ENCODE measurements at places on chromosomes 2 and 18.

GRCh38 chr2:106366204-106366885 lies 101.9 kb downstream of the RGPD3 start:
- no peaks in the 10 kb centered on the region for H3K36me3 ChIP-seq
- H3K4me1 ChIP-seq: no peaks in the 10 kb centered on the region
- no peak overlapping the region for H3K27ac ChIP-seq
- H3K27me3 ChIP-seq: no peaks in the 10 kb centered on the region
- no peak overlapping the region for H3K4me3 ChIP-seq

- no peak overlapping the region for H3K27ac ChIP-seq
- no peak for DNase-seq
- no peaks in the 10 kb centered on the region for H3K4me1 ChIP-seq
- no peaks in the 10 kb centered on the region for H3K36me3 ChIP-seq
These were observed 68.6 kb upstream of the SMIM21 start for GRCh38 chr18:75496151-75496550.

DNA sequence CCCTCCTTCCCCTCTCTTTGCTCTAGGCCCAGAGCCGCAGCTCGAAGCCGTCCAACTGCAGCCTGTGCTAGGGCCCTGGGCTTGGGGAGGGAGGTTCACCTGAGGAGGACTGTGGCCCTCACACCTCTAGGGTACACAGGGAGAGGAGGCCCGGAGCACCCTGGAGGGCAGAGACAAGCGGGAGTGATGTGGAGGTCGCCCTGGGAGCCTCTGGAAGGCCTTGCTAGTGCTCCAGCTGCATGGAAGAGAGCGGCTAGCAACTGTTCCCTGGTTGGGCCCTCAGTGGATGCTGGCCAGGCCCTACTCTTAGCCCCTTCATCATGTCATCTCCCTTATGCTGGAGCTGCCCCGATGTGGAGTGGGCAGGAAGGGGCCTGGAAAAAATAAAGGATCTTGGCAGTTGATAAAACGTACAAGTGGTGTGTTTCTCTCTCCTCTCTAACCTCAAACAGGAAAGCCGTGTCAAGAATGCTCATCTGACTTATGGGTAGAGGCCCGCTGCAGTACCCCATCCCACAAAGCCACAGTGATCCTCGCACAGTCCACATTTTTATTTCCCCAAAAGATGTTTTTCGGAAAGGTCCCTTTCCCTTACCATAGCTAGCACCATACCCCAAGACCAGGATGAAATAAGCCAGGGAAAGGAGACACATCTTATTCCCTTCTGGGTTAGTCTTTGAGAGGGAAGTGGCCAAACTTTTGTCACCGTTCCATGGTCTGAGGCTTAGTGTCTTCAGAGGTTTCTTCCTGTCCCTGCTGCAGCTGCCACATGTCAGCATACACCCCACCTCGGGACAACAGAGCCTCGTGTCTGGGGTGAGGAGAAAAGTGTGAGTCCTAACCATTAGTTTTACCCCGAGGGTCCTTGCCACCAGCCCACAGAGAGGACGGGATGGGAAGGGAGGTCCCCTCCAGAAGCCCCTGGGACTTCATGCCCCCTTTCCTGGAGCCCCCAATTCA lies 2.9 kb downstream of the ZFAND2B start:
- H3K27ac ChIP-seq: peak overlapping the region; percentile 62
- H3K36me3 ChIP-seq: peaks cover 25% of the 10 kb centered on the region
- H3K27me3 ChIP-seq: no peaks in the 10 kb centered on the region
- DNase-seq: peak; percentile 28

DNA sequence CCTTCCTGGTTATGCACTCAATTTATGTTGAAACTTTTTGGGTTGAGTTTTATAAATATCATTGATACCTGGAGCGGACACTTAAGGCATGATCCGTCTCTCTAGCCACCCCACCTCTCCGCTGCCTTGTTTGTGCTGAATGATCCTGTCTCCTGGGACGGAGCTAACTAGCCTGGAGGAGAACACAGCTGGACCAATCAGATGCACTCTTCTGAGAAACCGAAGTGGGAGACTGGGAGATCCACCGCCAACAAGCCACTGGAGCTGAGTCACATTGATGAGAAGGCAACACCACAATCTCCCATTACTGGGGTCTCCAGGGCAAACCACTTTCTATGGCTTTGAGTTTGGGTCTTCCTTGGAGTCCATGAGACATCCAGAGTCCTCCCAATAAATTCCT lies 29.3 kb downstream of the CYP26B1 start:
- no peaks in the 10 kb centered on the region for H3K27me3 ChIP-seq
- DNase-seq: no peak
- H3K36me3 ChIP-seq: no peaks in the 10 kb centered on the region
- no peak overlapping the region for H3K27ac ChIP-seq

DNA sequence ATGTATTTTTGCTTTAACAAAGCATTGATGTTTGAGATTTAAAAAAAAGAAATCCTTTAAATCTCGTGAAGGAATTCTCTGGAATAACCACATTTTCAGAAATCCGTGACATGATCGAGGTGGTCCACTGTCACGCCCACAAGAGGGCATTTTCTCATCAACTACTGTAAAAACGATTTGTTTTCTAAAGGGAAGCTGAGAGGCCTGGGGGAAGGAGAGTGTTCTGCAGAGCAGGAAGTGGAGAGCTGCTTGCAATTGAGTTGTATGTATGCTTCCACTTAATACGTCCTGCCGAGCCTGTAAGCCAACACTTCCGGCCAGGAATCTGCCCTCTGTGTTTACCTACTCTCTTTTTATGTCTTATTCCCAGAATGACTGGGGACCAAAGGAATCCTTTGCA lies 19.4 kb downstream of the KLHL29 start:
- H3K36me3 ChIP-seq: no peaks in the 10 kb centered on the region
- H3K27ac ChIP-seq: no peak overlapping the region
- H3K4me1 ChIP-seq: peaks cover 16% of the 10 kb centered on the region
- DNase-seq: peak; percentile 71
- H3K4me3 ChIP-seq: peak overlapping the region; percentile 23
- H3K27me3 ChIP-seq: peaks cover 4% of the 10 kb centered on the region
